ENCODE measurements at places on chromosomes 7 and 10.

DNA sequence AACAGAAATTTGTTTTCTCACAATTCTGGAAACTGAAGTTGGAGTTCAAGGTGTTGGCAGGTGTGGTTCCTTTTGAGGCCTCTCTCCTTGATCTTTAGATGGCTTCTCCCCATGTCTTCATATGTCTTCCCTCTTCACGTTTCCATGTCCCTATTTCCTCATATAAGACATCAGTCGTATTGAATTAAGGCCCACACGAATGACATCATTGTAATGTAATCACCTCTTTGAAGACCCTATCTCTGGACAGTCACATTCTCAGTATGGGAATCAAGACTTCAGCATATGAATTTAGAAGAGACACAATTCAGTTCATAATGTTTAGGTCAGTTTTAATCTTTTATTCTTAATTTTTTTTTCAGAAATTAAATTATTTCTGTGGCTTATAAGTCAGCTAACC is 19.8 kb downstream of the VTI1A start:
- no peak for DNase-seq

GRCh38 chr7:80900583-80901576 is 18.0 kb downstream of the SEMA3C start:
- no peak for DNase-seq

DNA sequence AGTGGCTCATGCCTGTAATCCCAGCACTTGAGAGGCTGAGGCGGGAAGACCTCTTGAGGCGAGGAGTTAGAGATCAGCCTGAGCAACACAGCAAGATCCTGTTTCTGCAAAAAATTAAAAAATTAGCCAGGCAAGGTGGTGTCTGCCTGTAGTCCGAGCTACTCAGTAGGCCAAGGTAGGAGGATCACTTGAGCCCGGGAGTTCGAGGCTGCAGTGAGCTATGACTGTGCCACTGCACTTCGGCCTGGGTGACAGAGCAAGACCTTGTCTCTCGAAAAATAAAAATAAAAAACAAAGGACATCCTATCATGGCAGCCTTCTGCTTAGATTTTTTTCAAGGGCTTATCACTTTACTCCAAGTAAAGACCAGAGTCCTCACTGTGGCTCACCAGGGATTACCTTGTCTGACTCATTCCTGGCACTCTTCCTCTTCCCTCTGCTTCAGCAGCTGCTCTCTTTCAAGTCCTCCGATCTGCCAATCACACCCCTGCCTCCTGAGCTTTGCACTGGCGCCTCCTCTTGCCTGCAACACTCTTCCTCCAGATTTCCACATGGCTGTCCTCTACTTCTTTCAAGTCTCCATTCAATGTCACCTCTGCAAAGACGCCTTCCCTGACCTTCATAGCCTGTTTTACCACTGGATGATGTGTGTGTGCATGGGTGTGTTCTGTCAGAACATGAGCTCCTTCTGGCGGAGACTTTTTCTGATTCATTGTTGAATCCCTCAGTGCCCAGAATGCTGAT is 7.7 kb downstream of the PRTFDC1 start:
- DNase-seq = no peak

DNA sequence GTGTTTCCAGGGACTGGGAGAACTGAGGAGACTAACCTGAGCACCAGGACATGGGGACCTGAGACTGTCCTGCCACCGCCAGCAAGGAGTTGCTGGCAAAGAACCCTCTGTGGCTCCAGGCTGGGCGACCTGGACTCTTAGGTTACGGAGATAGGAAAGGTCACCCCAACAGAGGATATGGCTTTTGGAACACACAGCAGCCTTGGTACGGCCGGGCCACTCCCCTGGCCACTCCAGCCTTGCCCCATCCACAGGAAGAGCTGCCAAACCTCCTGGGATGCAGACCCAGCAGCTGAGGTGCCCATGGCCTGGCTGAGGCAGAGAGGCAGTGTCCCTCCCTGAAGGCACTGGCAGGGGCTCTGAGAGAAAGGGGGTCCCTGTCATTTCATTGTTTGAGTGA is 137.8 kb downstream of the OAT start:
- no peak for DNase-seq

DNA sequence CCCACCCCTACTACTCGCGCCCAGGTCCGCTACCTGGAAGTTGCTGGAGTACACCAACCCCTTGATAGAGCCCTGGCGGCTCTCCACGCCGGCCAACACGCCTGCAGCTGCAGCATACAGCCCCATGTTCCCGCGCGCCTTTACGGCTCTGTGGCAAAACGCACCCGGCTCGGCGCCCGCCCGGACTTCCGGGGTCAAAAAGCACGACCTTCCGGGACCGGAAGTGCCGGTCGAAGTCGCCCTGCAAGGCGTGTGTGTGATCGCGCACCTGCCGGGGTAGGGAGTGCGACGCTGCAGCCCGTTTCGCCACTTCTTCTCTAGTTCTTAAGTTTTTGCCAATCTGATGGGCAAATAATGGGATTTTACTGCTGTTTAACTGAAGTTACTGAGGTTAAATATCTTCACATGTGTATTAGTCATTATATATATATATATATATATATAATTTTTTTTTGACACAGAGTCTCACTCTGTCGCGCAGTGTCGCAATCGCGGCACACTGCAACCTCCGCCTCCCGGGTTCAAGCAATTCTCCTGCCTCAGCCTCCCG is at the start of gene NSUN5:
NSUN5 (minus strand) TSS at position 162 of the 550 bp plus-strand sequence; CDS start at position 126, 36 bp downstream.
- peak; percentile 86 for DNase-seq

GRCh38 chr7:8442814-8443304 is 9.4 kb downstream of the NXPH1 start:
- no peak for DNase-seq

- no peak for DNase-seq
Measured at GRCh38 chr7:12961910-12962480, 274.6 kb downstream of the ARL4A start.

DNA sequence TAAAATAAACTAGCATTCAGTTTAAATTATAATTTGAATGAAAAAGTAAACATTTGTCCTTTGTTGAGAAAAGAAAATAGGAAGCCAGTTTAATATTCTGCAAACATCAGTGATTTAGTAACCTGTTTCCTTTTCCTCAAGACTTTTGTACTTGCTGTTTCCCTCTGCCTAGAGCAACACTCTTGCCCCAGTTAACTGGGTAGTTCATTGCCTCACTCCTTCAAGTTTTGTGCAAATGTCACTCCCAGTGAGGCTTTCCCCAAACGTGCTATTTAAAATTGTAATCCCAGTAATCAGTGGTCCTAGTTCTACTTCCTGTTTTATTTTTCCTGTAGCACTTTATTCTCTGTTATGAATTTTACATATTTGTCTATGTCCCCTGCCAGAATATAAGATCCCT is 23.8 kb downstream of the DLD start:
- DNase-seq = no peak

GRCh38 chr7:104966022-104966421 is 48.0 kb upstream of the KMT2E start:
- no peak for DNase-seq

All from activated effector memory CD4-positive, alpha-beta T cell treated with Interleukin-2 at 50 U/mL for 16 hours (primary cell).